ENCODE measurements at places on chromosomes 13 and 19. TPM values are rescaled to one million over a fixed set of nuclear protein-coding genes. Genes with fewer than 3 reads are reported as not detected.

DNA sequence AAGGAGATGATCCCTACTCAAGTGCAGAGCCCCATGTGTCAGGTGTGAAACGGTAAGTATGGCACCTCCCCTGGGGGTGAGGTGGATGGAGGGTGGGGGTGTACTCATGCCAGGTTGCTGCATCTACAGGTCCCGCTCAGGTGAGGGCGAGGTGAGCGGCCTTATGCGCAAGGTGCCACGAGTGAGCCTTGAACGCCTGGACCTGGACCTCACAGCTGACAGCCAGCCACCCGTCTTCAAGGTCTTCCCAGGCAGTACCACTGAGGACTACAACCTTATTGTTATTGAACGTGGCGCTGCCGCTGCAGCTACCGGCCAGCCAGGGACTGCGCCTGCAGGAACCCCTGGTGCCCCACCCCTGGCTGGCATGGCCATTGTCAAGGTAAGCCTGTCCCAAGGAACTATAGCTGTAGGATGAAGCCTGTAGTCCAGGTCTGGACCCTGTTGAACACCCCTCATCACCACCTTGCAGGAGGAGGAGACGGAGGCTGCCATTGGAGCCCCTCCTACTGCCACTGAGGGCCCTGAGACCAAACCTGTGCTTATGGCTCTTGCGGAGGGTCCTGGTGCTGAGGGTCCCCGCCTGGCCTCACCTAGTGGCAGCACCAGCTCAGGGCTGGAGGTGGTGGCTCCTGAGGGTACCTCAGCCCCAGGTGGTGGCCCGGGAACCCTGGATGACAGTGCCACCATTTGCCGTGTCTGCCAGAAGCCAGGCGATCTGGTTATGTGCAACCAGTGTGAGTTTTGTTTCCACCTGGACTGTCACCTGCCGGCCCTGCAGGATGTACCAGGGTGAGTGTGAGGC lies 5.2 kb downstream of the TRIM28 start:
- no peaks in the 10 kb centered on the region for H3K27me3 ChIP-seq
- peaks cover 27% of the 10 kb centered on the region for H3K4me1 ChIP-seq
- no peak overlapping the region for H3K27ac ChIP-seq

NPHS1 gene
- not detected for total RNA-seq

- no peaks in the 10 kb centered on the region for H3K36me3 ChIP-seq
- no peak for DNase-seq
- H3K27ac ChIP-seq: no peak overlapping the region
- H3K4me3 ChIP-seq: no peak overlapping the region
- H3K27me3 ChIP-seq: no peaks in the 10 kb centered on the region
- H3K4me1 ChIP-seq: no peaks in the 10 kb centered on the region
Observed at GRCh38 chr13:108830916-108831315, 201.5 kb downstream of the MYO16 start.

TMEM86B gene
- 14.7 TPM for total RNA-seq

DNA sequence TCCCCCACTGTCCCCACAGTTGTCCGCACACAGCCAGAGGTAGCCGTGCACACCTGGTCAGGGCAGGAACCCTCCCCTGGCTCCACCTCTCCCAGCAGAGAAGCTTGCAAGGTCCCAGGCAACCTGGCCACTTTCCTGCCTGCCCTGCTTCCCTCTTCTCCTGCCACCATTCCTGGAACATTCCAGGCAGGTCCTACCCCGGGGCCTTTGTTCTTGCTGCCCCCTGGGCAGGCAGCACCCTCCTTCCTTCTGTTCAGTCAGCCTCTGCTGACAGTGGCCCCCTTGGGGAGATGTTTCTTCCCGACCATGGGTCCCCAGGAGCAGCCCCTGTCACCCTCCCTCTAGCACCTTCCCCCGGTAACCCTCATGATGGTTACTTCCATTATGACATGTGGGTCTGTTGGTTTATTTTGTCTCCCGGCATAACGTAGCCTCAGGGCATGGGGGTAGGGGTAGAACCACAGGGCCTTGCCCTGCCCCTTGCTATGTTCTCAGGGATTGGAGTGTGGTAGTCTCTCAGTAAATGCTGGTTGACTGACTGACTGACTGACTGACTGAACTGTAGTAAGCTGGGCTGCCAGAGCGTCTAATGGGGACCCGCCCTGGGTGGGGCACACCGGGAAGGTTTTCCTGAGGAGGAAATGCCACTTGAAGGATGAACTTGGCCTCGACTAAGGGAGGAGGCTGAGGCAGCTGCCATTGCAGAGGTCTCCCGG lies 10.8 kb downstream of the PAK4 start:
- no peak overlapping the region for H3K4me3 ChIP-seq
- no peaks in the 10 kb centered on the region for H3K4me1 ChIP-seq
- H3K36me3 ChIP-seq: no peaks in the 10 kb centered on the region

GRCh38 chr13:49958321-49958720 lies 22.2 kb upstream of the SPRYD7 start:
- no peak for DNase-seq
- H3K27me3 ChIP-seq: no peaks in the 10 kb centered on the region
- no peaks in the 10 kb centered on the region for H3K36me3 ChIP-seq
- no peak overlapping the region for H3K4me3 ChIP-seq
- no peaks in the 10 kb centered on the region for H3K4me1 ChIP-seq

PTOV1 gene
- total RNA-seq: 116 TPM

DNA sequence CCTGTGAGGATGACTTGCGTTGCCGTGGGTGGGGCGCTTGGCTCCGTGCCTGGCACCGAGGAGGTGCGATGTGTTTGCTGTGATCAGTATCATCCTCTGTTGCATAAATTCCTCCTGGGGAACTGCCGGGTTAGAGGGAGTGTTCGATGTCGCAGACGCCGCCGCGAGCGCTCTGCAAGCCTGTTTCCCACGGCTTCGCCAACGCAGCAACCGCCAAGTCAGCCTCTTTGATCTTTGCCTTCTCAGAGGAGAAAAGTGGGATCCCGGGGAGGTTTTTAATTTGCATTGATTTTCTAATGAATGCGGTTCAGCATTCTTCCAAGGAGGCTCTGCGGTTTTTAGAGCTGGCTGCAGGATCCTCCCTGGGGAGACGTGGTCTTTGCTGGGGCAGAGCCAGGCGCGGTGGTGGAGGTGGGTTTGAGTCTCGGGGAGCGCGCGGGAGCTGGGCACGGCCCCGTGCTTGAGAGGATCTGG lies 7.6 kb downstream of the GPR32 start:
- H3K4me3 ChIP-seq: no peak overlapping the region
- H3K4me1 ChIP-seq: no peaks in the 10 kb centered on the region
- DNase-seq: no peak
- no peaks in the 10 kb centered on the region for H3K36me3 ChIP-seq
- H3K27me3 ChIP-seq: peaks cover 16% of the 10 kb centered on the region

Data from natural killer cell (primary cell).